Stimulated activated CD4-positive, alpha-beta T cell treated with anti-CD3 and anti-CD28 coated beads, Interleukin-4, amount 100 ng/mL, for 4 hours (primary cell): ENCODE measurements at places on chromosomes 2 and 18.

DNA sequence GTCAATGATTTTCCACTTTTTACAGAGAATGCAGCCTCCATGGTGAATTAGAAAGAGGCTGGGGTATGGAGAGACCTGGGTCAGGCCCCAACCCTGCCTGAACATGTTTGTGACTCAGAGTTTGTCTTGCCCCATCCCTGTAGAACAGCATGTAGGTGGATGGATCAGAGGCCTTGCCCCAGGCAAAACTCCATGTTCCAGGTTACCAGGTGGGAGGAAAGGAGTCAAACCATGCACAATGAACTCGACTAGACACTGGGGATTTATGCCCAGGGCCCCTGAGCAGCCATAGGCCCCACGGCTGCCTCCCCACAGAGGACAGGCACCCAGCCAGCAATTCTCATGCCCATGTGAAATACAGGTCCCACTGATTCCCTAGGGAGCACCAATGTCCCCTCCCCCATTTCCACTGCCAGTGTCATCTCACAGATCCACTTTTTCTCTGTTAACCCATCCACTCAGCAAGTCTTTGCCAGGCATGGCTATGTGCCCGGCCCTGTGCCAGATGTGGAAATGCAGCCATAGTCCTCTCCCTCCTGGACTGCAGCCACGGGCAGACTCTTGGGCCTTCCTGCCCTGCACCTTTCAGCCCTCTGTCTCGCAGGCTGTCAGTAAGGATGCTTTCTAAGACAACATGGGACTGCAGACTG, 737.8 kb upstream of the HS6ST1 start:
- DNase-seq, result no peak

DNA sequence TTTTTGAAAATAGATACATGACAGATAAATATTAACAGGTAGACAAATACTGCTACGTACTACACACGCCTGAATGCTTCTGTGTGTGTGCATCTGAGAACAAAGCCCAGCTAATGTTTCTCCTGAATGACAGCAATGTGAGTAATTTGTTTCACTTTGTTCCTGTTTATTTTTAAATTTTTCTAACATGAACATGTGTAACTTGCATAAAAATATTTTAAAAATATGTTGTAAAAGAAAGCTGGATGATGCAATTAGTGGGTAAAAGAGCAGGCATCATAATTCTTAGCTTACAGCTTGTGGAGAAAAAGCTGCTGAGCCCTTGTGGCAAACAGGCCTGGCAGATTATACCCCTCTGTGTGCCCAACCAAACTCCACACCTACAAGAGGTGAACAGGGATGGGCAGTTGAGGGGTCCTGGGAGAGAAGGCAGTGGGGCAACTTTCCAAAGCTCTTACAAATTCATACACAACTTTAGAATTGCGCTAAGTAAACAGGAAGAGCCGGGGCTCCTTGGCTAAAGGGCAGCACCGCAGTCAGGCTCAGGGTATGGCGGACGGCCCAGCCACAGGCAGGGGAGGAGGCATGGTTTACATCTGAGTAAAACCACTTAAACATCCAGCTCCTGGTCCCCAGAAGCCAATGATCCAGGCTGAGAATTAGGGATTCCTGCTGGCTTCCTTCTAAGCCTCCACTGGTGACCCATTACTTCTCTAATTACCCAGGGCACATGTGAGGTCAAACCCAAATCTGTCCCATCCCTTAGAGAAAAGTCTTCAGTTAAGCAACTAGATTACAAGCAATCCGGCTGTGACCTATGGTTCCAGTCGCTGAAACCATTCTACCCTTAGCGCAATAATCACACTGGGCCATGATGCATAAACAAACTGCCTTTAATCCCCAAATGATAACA, 14.0 kb downstream of the PXDN start:
- DNase-seq, result no peak

DNA sequence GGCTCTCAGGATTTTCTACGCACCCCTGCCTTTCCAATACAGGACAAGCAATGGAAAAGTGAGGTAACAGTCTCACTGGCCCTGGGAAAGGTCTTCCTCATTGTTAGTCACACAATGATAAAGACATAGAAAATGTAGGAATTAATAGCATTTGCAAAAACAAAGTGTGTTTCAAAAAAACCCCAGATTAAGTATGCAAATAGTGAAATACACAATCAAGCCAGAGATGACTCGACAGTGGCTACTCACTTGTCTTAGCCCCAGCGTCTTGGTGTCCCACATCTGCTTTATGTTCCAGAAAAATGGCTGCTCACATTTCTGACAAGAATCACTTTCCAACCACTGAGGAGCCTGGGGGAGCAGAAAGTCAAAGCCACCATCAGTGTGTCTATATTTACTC, 47.0 kb upstream of the AP1S3 start:
- no peak for DNase-seq

DNA sequence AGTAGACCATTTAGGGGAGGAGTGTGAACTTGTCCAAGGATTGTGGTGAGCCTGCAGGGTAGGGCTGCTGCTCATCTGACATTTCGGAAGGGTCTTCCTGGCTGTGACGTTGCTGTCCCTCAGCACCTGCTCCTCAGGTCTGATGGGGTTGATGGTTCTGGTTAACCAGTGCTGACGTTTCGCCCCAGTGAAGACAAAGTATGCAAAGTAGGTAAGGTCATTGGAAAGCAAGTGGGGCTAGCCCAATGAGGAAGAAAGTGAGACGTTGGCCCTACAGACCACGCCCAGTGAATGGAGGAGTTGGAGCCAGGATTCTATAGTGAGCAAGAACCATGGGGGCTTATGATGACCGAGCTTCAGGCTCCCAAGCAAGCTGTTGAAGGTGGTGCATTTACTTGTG, 33.4 kb upstream of the ZNF396 start:
- no peak for DNase-seq

- DNase-seq, result no peak
These were observed 901.3 kb upstream of the CDH2 start for GRCh38 chr18:29078273-29078672.

DNA sequence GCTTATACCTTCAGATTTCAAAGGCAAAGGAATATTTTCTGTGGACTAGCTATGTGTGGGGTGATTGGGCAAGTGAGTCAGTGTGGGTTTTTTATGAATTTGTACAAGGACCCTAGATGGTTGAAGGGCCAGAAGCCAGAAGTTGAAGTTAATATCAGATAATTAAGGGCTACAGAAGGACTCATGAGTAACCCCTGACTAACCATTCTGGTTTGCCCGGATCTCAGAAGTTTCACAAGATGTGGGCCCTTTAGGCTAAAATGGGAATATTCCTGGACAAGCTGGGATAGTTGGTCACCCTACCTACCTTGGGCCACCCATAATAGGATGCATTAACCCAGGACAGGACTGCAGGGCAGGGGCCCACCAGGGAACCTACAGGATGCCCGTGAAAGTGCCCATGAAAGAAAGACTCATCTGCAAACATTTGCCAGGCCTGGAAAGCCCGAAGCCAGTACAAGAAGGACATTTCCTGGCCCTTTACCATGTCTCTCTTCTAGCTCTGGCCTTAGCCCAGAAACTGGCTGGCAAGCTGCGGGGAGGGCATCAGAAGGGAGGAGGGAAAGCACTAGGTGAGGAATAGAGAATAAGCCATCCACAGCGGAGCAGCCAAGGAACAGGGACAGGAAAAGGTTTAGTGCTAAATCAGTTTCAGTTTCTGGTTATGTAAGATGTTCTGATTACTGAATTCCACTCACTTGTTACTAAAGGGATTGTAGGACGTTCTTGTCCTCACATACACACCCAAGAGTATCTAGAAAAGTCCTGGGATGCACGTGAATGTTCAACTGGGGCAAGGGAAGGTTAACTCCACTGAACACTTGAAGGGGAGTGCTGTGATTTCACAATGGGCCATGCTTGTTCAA, 33.6 kb downstream of the GCG start:
- DNase-seq, result no peak

- no peak for DNase-seq
These were observed 64.8 kb downstream of the ATF2 start for GRCh38 chr2:175103191-175103590.

DNA sequence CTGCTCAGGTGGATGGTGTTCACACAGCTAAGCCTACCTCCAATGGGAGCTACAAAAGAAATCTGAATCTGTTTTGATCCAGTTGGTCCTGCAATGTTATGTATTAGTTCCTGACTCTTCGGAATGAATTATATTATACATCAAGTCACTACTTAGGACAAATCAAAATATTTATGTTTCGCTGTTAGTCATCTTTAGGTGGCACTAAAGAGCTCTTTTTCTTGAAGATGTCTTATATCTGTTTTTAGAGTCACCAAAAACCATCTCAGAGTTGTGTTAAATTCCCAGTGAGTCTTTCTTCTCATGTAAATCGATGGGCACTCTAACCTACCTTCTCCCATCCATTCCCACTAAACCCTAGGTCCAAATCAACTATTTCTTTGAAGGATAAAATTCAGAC, 2.2 kb downstream of the DNER start:
- no peak for DNase-seq

DNA sequence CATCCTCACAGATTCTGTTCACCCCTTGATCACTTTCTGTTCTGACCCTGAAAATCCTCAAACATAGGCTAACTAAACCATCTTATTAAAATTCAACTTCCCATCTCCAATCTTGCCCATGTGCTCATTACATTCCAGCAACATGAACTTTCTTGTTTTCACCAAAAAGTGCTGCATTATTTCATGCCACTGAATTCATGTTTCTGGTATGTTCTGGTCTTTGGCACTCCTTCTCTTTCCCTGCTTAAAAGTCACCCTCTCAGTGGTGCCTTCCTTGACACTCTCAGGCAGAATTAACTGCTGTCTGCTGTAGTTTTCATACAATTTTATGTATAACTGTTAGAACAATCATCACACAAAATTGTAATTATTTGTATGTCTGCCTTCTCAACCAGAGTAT, 247.7 kb upstream of the RBMS1 start:
- no peak for DNase-seq

GRCh38 chr2:96887493-96888012, 17.7 kb upstream of the SEMA4C start:
- no peak for DNase-seq

GRCh38 chr2:99279969-99280695, 20.9 kb downstream of the LYG1 start:
- DNase-seq, result no peak

- no peak for DNase-seq
These were observed 158.2 kb upstream of the CCDC150 start for GRCh38 chr2:196481324-196481697.
